ENCODE measurements at places on chromosomes 7 and 10.
A peak's percentile ranks its signal among the peaks of the same experiment; 100 is the strongest.

DNA sequence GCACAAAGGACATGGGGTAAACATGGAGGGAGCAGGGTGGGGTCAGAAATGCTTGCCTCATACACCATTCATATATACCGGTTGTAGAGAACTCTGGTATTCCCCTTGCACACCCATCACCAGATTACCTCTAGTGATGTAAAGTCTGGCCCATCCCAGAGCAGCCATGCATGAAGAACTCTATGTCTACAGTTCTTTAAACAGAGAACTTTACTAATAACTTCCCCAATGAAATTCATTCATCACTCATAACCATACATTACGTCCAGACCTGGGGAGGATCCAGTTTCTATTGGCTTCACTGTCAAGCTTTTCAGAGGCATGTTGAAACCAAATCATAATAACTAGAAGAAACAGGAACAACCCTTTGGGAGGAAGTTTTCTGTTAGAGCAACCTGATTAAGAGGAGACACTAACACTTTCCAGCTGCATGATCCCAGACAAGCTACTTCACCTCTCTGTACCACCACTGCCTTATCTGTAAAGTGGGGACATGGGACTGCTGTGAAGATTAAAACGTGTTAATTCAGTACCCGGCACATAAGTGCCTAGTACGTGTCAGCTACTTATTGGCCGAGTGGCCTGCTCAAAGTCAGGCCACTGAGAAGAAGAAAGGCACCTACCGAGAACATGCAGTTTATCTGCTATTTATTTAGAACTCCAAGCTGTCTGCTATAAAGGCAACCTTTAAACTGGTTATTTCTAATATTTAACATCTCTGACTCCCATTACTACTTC is 59.7 kb downstream of the IGF2BP3 start:
- no peak for DNase-seq

GRCh38 chr10:124092250-124092859 is 1.0 kb downstream of the CHST15 start:
- DNase-seq, result peak; percentile 13

DNA sequence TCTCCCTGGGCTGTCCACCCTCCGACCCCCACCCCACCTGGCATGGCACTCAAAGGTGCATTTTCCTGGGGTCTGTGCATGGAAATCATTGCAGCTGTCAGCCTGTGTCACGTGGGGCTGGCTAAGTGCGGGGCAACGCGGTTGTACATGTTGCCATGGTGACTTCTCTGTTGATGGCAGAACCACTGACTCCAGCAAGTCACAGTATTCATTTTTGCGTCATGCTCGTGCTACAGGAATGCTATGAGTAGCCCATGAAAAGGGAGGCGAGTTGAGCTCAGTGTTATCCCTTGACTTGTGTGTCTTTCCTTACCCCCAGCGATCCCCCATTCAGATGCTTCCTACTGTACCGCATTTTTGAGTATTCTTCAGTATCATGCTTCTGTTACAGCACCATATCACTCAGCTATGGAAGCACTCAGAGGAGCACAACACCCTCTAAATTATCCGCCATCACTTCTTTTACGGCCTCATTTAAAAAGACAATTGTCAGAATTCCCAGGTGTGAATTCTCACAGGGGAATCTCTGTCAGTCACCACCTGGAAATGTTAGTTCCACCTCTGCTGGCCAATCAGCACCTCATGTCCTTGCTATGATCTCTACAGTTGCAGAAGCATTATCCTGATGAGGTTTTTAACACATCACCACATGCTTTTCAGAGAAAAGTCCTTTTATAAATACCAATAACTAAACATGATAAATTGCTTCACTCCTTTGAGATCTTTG is 194.4 kb upstream of the C7orf33 start:
- DNase-seq, result no peak

- no peak for DNase-seq
These were observed 49.5 kb downstream of the DIP2C start for GRCh38 chr10:639751-640672.

DNA sequence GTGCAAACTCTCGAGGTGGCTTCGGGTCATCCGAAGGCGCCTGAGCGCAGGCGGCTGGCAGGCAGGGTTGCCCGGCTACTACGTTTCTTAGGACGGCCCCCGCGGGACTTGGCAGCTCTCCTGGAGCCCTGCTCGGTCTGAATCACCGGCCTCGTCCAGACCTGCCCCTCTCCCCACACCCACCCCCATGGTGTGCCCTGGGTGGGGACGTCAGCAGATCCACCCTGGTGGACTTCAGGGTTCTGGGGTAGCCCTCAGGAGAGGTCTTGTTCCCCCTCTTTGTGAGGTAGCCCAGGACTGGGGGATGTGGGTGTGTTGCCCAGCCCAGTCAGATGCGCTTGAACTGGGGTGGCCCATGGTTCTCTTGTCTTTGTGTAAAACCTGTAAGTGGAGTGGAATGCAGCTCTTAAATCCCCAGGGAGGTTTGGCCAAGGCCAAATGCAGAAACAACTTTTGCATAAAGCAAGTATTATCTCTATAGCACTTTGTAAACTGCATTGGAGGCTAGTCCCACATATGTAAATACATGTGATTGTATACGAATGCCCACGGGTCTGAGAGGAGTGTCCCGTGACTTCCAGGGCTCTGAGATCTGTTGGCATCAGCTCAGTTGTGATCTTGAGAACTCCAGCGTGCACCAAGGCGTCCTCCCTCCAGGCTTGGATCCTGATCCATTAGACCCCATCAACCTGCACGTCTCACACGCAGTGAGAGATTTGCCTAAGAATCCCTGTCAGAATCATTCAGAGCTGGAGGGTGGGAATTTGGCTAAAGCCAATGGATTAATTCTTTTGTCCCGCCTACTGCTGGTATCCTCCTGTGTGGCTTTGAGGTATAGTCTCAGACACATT is 1.8 kb downstream of the PFKFB3 start:
- DNase-seq, result peak; percentile 81

GRCh38 chr7:153564391-153564790 is 487.8 kb upstream of the DPP6 start:
- DNase-seq, result no peak

- no peak for DNase-seq
These were observed 39.2 kb downstream of the AIFM2 start for GRCh38 chr10:70093335-70093944.

GRCh38 chr7:81013083-81013817 is 94.4 kb upstream of the SEMA3C start:
- peak; percentile 83 for DNase-seq

GRCh38 chr10:60511477-60512229 is 122.0 kb upstream of the ANK3 start:
- no peak for DNase-seq

DNA sequence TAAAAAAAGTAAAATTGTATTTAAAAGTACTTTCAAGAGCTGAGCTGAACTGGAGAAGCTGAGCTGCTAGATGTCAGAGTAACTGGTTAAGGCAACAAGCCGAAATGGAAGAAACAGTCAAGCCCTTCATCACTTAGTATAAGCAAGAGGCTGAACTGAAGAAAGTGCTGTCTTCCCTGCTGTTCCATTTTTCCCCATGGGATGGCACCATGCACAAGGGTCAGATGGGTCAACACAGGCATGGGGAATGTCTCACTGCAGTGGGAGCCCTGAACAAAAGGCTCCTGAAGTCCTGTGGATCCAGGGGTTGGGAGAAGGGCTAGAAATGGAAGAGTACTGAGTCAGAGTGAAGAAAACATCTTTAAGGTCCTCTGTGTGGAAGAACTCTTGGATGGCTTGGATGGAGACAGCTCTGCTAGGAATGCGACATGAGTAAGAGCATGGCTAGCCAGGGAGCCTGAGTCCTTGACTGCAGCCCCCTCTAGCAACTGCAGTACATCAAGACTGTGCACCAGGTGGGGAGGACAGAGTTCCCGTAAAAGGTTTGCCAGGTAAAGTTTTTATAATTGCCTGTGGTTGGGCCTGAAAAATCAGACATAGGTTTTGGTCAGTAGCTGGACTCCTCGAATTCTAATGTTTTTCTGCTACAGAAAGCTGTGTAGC is 348.3 kb downstream of the GPR158 start:
- no peak for DNase-seq

- peak; percentile 28 for DNase-seq
These were observed 8.5 kb downstream of the AHR start for GRCh38 chr7:17307000-17307399.

DNA sequence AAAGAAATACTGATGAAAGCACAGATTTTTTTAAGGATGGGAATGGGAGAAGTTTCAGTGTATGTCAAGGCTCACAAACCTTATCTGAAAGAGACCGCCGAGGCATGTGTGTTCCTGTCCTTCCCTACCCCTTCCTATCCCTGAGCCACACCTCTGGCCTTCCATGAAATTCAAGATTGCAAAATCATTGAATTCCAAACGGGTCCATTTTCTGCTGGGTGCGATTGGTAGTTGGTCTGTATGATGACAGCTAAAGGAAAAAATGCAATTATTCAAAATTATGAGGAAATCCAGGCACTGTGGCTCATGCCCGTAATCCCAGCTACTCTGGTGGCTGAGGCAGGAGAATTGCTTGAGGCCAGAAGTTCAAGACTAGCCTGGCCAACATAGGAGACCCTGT is 170.1 kb downstream of the ARHGAP12 start:
- DNase-seq, result peak; percentile 71

- DNase-seq, result no peak
These were observed 363.7 kb upstream of the PODXL start for GRCh38 chr7:131919920-131920709.

- DNase-seq, result peak; percentile 94
These were observed 152.7 kb downstream of the SKIDA1 start for GRCh38 chr10:21372651-21373410.

DNA sequence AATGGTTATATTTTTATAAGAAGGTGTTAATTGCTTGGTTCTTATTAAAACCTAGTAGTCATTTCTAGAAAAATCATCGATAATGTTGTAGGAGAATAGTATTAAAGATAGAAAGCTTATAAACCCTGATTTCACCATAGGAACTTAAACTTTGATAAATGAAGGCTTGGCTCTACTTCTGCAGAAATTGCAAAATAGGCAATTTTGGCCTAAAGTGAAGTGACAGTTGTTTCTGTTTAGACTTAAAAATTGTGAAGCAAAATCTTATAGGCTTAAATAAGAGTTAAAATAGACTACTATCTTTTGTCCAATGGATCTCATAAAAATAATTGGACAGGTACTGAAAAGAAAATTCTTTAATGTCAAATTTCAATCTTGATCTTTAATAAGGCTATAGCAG is 321.6 kb upstream of the FZD8 start:
- DNase-seq, result no peak
